ENCODE measurements at places on chromosomes 12 and 14.

- DNase-seq = no peak
Observed at GRCh38 chr14:100777818-100778525, 47.9 kb upstream of the MEG3 start.

- DNase-seq = no peak
Observed at GRCh38 chr12:118746176-118746575, 235.2 kb upstream of the SRRM4 start.

GRCh38 chr12:4871514-4871913 lies 38.2 kb upstream of the KCNA1 start:
- DNase-seq = no peak

GRCh38 chr12:3533703-3534386 lies 42.8 kb downstream of the PRMT8 start:
- DNase-seq = peak; percentile 37

GRCh38 chr14:69231486-69231885 lies 28.5 kb upstream of the GALNT16 start:
- DNase-seq = no peak

GRCh38 chr14:53217316-53217994 lies 64.3 kb upstream of the DDHD1 start:
- peak; percentile 95 for DNase-seq

DNA sequence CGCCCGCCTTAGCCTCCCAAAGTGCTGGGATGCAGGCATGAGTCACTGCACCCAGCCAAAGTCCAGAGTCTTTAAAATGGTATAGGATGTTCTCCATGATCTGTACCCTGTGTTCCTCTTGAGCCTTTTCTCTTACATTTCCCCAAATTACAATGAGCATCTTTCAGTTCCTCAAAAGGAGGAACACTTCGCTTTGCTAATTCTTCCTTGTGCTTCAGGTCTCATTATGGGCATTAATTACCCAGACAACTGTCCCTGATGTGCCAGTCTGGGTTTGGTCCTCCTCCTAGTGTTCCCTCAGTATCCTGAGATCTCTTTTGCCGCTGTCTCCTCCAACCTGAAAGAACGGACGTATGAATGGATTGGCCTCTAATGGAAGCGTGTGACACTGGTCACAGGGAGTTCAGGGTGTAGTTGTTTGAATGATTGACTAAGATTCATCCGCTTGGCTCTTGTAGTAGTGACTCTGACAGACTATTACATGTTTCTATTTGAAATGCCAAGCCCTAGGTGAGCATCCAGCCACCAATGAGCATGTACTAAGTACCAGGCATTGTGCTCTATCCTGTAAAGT lies 8.2 kb downstream of the PRKCH start:
- no peak for DNase-seq

DNA sequence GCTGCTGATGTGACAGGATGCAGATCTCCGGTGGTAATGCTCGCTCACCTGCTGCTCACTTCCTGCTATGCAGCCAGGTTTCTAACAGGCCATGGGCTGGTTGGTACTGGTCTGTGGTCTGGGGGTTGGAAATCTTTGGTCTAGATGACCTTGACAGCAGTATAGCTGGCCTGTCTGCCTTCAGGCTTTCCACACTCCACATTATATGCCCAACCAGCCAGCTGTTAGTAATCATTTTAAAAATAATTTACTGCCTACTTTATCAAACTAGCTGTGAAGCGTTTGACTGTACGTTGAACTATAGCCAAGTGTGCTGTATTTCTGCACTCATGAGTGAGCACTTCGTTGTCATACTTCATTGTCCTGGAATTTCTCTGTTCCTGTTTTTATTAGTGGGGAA lies 424.0 kb upstream of the GARIN6 start:
- no peak for DNase-seq

- no peak for DNase-seq
Observed at GRCh38 chr14:65096323-65097089, 5.8 kb downstream of the MAX start.

- DNase-seq = no peak
Observed at GRCh38 chr14:34711169-34711568, 3.2 kb downstream of the CFL2 start.

DNA sequence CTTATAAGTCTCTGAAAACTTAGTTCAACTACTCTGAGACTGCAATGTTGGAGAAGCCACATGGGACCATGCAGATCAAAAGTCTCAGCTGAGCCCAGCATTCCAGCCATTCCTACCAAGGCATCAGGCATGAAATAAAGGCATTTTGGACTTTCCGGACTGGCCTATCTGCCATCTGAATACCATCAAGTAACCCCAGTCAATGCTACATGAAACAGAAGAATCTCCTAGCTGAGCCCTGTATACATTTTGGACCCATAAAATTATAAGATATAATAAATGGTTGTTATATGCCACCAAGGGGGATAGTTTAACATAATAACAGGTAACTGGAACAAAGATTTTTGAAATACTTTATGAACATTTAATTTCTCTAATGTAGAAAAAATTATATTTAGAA lies 9.3 kb upstream of the TMEM260 start:
- DNase-seq = no peak

DNA sequence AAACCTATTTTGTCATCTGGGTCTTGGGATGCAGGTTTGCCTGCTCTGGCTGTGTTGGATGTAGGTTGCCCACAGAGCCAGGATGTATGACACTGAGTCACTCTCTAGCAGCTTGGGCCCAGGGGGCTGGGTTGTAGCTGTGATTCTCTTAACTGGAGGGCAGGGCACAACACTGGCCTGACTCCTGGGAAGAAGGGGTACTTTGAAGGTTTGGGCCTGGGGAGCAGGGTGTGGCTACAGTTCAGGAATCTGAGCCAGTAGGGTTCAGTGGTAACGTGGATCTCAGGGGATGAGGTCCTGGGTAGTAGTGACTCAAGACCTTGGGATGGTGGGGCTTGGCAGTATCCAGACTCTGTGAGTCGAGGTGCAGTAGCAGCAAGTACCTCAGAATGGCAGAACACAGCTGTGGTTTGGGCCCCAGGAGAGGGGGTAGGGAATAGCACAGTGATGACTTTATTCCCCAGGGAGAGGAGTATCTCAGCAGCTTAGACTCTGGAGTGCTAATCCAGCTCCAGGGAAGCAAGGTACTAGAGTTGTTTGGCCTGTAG lies 25.7 kb downstream of the TBC1D15 start:
- peak; percentile 50 for DNase-seq
